Kidney tubule cell (primary cell): ENCODE measurements at places on chromosomes 13 and 19.

DNA sequence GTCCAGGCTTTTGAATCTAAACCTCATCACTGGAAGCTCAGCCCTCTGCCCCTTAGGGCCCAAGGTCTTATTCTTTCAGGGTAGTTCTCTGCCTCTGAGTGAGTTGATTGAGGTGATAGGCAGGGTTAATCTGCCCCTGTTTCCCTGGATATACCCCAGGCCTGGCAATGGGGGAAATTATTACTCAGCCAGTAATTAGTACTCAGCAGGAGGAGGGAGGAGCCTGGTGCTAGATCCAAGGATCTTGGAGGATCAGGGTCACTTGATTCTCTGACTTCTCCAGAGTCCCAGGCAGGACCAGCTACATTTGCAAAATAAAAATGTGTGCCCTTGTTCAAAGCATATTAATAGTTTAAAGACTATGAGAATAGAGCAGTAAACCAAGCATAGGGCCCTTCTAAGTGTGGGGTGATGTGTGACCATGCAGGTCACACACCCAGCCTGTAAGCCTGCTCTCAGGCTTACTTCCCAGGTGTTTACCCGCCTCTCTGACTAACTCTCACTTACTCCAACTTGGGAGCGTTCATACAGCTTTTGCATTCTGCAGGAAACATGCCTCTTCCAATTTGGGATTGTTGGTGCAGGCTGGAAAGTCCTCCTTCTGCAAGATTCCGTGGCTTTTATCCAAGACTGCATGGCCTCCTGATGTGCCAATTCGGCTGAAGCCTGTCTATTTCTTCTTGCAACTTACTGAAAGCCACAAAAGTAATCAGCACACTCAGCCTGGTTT lies 7.9 kb upstream of the STK24 start:
- DNase-seq: no peak

GRCh38 chr19:47309608-47310007 lies at the start of gene C5AR1:
Gene C5AR1 (plus strand): TSS chr19:47309861. CDS start chr19:47309896, 35 bp downstream.
- DNase-seq: no peak

DNA sequence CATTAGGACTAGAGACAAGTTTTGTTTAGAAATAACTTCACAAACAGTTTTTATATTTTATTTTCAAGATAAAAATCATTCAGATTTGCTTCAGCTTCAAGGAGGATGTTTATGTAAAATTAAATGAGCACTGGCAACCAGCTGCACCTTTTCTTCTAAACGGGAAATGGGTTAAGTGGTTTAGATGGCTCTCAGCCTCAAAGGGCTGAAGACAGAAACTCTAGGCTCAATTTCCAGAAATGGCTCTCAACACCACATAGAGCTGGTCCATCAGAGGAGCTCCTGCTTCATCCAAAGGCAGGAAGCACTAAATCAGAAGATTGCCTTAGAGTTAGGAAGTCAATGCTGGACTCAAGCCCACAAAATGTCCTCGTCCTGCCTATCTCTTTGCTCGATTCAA lies 74.7 kb downstream of the ZNF429 start:
- DNase-seq: no peak

- DNase-seq: no peak
Observed at GRCh38 chr19:5743630-5744029, 23.2 kb downstream of the CATSPERD start.

DNA sequence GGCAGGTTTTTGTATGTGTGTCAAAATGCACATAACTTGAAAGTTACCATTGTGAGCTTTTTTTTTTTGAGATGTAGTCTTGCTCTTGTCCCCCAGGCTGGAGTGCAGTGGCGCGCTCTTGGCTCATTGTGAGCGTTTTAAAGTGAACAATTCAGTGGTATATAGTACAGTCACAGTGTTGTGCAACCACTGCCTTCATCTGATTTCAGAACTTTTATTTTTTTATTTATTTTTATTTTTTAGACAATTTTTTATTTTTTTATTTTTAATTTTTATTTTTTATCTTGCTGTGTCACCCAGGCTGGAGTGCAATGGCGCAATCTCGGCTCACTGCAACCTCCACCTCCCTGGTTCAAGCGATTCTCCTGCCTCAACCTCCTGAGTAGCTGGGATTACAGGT lies 15.0 kb downstream of the SLC25A42 start:
- no peak for DNase-seq

DNA sequence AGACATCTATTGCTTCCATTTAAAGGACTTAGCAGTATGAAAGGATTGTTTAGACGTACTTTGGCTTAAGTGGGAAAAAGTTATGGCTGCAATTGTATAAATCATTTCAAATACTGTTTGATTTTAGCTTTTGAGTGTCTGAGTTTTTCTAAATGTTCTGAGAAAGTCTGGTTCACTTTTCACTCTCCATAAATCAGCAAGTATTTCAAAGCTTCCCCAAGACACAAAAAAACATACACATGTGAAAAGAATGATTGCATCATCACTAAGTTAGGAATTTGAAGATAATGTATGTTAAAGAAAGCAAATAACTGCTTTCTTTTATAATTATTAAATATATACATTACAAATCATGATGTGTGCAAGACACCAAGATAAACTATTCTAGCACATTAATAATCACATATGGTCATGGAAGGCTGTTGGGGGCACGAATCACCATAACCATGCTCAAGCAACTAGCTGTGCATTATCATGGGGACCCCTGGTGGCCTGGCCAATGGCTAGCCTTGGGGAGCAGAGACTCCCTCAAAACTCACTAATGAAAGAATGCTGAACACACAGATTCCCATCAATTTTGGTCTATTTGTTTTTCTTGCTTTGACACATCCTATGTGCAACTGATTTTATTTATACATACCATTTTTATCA lies 111.1 kb downstream of the MIPEP start:
- no peak for DNase-seq

DNA sequence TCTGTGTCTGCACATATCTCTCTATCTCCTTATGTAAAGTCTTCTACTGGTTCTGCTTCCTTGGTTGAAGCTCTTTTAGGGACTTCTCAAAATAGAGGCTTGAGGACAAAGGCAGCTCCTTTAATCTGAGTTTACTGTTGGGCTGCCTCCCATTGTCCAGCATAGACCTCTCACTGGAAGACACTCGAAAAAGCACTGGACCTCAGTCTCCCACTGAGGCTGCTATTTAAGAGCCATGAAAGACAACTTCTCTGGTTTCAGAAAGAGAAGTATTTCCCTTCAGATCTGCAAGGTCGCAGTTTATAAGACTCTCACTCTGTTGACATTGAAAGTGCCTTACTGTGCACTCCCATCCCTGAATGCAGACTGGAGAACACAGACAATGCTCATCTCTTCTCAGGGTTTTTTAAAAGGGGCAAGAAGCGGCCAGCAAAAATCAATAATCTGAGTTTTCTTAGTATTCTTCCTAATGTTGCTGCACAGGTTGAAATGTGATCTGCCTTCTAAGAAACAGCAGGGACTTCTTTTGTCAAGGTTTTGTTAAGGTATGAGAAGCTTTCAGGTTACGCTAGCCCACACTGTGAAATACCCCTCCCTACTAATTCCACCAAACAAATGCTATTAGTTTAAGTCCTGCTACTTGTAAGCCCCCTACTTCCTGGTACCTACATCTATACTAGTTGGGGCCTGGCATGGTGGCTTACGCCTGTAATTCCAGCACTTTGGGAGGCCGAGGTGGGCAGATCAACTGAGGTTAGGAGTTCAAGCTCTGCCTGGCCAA lies 450.0 kb upstream of the SLC10A2 start:
- DNase-seq: no peak

DNA sequence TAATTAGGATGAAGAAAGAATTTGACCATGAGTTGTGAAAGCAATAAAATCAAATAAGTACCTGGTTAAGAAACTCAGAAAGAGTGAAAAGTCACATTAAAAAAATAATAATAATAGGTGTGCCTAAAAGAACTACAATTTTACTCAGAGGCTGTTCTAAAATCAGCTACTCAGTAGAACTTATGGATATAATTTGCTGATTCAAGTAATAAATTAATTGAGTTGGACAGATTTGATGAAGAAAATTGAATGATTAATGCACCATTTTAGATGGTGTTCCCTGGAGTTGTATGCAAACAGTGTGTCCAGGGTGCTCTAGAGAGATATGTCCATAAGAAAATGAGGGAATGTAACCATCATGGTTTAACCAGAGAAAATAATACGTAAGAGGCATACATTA lies 2852.5 kb downstream of the PCDH9 start:
- no peak for DNase-seq

GRCh38 chr13:24216176-24216575 lies 55.7 kb downstream of the SPATA13 start:
- DNase-seq: no peak
